ENCODE measurements at places on chromosomes 6 and 20. TPM values are rescaled to one million over a fixed set of nuclear protein-coding genes. Genes with fewer than 3 reads are reported as not detected.

ACTL10 gene
- 3.2 TPM for total RNA-seq

C6orf163 gene
- 1.1 TPM for total RNA-seq

ZNF334 gene
- 2.0 TPM for total RNA-seq

GGTLC1 gene
- total RNA-seq = not detected

SSTR4 gene
- not detected for total RNA-seq

PRDM13 gene
- total RNA-seq = not detected

BMP6 gene
- 0.46 TPM for total RNA-seq

MAFB gene
- total RNA-seq = 4.8 TPM

NPBWR2 gene
- not detected for total RNA-seq

DHX35 gene
- 7.2 TPM for total RNA-seq
